Mucosa of descending colon (tissue), 3 donors: ENCODE measurements at places on chromosomes 4 and X. TPM values are rescaled to one million over a fixed set of nuclear protein-coding genes. Genes with fewer than 3 reads are reported as not detected.

ALG13 gene
- 49.6 TPM for total RNA-seq

- no peak for DNase-seq
These were observed 28.4 kb downstream of the TMEM131L start for GRCh38 chr4:153494562-153494961.

DNA sequence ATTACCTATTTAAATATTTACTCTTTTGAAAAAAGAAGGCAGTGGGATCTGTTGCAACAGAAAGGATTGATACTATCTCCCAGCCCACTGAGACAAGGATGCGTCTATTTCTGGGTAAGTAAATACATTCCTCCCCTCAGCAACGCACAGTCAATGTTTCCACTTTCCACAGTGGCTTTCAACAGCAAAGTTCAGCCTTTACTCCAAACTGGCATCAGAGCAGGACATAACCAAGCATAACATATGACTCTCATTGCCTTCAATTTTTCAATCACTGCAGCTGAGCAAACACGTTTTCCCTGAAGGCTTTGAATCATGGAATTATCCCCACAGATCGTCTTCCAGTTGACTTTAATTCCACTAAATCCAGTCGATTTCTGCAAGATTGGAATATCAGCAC is 160.3 kb upstream of the FRG1 start:
- DNase-seq, result no peak

- no peak for DNase-seq
These were observed 203.1 kb downstream of the LARP7 start for GRCh38 chr4:112840061-112840460.

DNA sequence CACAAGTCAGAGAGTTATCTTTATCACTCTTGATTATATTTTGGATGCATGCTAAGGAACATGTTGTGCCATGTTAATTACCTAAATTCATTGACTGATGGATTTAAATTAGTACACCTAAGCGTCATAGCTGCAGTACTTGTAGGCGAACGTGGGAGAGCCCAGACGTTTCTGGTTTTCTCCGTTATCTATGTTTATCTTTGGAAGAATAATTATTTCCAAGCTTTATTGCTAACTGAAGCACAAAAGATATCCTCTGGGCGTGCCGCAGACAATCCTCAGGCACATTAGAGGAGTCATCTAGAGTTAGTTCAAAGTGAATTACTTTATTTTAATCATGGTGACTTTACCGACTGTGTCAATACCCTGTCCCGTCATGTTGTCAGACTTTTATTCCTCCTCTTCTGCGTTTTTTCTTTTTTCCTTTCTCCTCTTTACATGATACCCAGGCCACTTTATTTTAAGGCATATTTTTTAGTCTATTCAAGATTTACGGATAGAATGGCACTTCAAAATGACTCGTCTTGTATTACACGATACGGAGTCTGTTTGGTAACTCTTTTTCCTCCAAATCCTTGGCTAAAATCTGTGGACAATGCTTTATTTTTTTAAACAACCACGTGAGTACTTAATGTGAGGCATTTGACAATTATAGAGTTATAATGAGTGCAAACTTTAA is 632.0 kb upstream of the TENM3 start:
- DNase-seq, result no peak

F11 gene
- not detected for total RNA-seq

DNA sequence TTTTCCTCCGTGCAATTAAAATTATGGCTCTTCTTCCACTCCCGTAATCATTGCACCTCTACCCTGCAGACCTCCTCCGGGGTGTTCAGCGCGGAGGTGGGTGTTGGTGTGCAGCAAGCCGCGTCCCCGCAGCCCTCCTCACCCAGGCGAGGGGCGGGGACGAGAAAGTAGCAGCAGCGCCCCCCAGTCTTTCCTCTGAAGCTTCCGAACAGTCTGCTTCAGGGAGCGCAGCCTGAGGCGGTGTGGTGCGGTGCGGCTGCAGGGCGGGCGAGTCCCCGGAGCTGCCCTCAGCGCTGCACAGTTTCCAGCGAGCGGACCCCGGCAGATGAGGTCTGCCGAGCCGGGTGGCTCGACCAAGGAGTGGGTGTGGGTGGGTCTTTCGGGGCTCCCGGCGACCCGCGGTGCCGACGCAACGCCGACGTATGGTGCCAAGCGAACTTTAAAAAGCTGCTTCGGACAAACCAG is at the start of gene FRAS1:
TSS of gene FRAS1 (plus strand) at position 189 of the 465 bp plus-strand sequence. CDS start 687 bp downstream, outside the sequence.
- peak; percentile 53 for DNase-seq

DNA sequence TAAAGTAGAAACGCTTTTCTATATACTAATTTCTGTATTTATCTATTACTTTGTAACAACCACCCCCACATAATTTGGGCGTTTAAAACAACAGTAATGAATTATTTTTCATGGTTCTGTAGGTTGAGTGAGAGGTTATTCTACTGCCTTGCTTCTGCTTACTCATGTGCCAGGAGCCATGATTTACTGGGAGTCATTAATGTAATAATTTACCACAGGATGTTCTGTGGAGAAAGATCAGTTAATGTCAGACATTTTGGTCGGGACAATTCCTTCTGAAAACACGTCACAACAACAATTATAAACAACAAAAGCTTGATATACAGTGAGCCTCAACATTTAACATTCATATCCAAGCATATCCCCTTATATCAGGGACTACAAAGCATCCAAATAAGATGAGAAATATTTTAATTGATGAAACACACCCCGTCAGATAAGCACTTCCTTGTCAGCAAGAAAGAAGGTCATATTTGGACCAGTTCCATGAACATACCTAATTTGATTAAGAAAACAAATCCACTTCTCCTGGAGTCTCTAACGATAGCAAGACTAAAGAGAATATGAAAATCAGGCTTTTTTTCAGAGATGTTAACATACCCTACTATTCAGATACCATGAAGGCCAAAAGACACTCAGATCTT is 238.5 kb downstream of the PRDM5 start:
- no peak for DNase-seq
